ENCODE measurements at places on chromosomes 11 and 22.

DNA sequence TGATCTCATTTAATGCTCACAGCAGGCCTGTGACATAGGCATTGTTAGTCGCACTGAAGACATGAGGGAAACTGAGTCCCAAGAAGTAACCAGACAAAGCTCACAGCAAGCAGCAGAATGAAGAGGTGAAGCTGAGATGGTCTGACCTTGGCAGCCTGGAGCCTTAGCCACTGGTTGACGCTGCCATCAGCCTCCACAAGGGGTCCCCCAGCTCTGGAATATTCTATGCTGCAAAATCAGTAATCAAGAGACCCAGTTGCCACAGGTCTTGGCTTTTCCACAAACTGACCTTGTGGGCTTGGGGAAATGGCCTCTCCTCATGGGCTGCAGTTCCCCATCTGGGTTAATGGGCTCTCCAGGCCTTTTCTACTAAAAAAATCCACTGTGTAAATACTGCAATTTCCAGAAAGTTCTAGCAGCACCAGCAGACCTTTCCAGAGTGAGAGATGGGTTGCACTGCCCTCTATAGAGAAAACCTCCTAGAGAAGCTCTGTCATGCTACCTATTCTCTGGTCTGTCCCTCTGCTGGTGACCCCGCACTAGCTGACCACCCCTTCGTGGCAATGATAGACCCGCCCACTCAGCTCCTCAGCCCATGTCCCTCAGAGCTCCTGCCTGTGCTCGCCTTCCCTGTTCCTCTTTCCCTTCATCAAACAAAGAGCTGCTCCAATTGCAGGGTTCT, 22.6 kb upstream of the ISX start:
- no peak for DNase-seq

DNA sequence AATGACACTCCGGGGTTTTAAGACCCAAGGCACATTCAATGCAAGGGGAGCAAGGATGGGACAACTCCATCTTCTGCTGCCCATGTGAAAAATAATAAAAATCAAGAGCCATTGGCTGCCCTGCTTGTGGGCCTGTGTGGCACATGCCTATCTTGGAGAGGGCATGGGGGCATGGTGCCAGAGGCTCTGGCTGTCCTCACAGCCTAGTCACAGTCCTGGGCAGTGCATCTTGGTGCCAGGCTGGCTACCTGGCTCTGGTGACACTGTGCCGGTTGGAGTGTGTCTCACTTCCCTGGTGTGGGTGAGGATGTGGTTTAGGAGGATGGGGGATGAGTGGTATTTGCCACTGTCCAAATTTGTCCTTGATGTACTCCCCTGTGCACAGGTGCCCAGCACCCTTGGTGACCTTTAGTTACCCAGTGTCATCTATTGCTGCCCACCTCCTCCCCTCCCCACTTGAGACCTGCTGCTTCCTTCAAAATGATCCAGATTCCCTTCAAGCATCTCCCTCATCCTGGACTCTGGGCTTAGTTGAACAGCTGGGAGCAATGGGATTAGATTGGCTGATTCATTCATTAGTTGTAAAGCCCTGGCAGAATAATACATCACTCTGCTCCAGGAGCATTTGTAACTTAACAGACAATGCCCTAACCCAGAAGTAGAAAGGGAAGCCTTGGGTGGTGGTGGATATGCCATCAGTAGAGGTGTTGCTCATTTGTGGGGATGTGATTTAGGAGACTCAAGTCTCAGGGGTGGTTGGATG, 4.6 kb downstream of the TMEM86A start:
- DNase-seq, result no peak

DNA sequence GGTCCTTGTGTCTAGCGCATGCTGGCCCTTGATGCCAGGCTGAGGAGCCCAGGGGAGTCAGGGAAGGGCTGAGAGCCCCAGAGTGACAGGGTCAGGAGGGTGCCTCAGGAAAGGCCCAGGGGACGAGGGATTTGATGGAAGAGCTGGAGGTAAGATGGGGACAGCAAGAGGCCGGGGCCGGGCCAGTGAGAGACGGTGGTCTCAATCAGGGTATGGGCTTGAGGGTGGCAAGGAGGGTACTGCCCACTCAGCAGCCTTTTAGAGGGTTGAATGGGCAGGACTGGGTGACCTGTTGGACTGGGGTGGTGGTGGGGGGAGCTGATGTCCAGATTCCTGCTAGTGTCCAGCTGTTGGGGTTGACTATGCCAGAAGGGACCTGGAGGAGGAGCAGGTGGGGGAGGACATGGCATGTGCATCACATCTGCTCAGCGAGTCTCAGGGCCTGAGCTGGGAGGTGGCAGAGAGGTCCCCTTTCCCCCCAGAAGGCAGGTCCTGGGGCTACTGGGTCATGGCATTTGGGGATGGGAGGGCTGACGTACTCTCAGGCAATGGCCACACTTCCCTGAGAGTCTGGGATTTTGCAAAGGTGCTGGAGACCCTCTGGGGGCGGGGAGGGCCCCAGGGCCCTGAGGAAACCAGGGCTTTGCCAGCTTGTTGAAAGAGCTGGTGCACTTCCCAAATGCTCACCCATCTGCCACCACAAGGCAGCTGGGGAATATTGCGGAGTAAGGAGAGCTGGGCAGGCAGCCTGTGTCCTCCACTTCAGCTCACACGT, 18.4 kb downstream of the MYO7A start:
- DNase-seq, result no peak

DNA sequence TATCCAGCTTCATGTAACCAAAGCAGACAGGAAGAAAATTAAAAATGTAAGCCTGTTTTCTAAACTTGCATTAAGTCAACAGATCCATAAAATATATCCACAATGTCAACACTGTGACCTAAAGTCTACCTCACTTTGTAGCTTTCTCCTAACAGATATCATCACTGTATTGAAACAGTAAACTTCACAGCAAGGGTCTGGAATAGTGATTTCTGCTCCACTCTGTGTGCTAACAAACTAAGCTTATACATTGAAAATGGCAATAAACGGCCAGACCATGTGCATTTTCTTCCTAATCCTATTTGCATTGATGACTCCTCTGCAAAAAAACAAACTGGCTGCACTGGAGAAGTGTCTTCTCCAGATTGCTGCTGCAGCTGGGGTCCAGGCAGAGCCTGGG, 26.8 kb downstream of the CADM1 start:
- DNase-seq, result no peak

DNA sequence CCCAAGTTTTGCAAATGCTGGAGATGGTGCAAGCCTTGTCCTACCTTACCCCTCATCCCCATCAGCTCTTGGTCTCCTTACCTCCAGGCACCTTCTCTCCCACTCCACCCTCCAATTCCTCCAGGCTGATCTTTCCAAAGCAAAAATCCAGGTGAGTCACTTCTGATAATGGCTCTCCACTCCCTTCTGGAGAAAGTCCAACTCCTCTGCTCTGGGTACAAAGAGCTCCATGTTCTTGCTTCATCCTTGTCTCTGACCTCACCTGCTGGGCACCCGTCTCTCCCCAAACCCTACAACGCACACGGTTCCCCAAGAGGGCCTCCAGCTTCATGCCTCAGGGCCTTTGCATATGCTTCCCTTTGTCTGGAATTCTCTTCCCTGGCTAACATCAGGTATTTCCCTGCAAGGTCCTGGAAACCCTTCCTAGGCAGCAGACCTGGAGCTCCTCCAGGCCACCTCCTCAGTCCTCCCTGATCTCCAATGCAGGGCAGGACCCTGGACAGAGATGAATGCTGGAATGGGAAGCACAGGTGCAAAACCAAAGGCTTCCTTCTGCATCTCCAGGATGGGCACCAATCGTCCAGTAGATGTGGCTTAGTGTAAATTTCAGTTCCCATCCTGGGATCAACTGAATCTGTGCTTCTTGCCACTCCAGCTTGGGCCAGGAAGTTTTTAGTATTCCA, 22.7 kb downstream of the IFT27 start:
- DNase-seq, result peak; percentile 7

DNA sequence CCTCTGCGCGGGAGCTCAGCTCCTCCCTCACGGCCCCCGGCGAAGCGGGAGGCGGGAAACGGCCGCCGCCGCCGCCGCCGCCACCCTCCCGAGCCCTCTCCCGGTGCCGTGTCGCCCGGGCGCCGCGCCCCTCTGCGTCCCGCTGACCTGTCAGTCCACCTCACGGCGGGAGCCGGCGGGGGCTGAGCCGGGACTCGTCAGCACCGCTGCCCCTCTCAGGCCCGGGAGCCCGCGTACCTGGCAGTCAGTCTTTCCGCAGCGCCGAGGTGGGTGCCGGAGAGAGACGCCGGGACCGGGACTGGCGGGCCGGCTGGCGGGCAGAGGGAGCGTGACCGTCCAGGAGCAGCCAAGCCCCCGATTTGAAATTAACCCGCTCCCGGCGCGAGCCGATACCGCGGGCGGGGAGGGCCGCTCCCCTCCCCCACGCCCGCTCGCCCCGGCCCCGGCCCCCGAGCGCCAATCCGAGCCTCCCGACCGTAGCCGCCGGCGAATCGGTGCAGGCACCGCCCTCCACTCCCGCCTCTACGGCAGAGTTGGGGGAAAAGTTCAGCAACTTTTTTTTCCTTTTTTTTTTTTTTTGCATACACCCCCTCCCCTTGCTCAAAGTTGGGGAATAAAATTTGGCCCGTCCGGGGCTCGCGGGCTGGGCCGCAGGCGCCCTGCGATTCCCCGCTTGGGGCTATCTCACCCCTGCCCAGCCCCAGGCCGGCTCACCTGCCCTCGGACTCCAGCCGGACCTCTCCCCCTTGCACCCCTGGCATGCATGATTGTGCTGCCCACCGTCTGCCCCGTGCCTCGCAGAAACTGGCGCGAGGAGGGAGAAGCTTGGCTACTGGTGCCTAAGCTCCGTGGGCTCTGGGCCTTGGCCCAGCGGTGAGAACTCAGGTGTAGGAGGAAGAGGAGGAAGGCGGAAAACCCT, 774 bp upstream of the E2F8 start:
- peak; percentile 52 for DNase-seq

DNA sequence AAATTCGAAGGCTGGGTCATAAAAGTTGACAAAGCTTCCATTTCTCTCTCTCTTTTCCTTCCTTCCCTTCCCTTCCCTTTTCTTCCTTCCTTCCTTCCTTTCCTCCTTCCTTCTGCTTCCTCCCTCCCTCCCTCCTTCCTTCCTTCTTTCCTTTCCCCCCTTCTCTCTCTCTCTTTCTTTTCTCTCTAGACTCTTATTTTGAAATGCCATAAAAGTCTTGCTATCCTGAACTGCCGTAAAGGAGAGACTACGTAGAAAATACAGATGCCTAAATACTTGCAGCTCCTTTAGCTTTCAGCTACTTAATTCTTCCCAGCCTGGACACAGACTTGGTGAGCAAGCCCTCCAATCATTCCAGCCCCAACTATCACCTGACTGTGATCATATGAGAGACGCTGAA, 1644.4 kb downstream of the FAM181B start:
- DNase-seq, result no peak

- no peak for DNase-seq
Observed at GRCh38 chr11:128458321-128458720, 129.0 kb downstream of the ETS1 start.

GRCh38 chr11:46332568-46333393, 14.5 kb upstream of the DGKZ start:
- DNase-seq, result no peak

- no peak for DNase-seq
Observed at GRCh38 chr11:100872951-100873740, 186.1 kb downstream of the ARHGAP42 start.

DNA sequence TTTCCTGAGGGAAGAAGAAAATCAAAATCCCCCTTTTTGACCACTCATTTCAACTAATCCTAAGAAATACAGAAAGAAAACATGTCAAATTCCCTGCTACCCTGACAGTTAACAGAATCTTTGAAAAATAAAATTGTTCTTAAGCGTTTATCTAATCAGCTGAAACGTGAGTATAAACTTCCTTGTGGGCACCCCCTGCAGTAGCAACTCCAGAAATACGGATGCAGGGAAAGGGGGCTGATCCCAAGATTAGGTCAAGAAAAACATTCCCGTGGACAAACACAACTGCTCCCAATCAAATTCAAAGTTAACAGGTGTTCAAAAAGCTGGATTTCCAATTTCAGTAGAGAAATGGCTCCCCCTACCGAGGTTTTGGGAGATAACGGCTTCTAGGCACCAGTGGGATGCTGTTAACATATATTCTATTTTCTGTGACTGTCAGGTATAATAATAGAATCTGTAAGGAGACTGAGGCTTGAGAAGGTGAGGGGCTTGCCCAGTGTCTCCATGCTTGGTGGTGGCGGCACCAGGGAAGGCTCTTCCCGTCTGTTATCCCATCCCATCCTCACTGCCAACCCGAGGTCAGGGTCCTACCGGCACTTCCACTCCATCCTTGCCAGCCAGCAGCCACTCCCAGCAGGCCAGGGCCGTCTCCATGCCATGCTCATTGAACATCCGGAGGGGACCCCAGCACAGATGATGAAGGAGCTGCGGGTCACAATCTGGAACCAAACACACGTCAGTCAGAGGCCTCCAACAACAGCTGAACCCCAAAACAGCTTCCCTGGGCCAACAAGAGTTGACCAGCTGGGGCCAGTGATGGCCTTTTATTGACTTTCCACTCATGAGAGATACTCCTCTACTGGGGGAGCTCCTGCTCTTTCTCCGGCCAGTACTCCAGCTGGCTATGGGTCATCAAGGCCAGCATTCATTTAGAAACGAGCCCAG, 32.0 kb upstream of the SERPIND1 start:
- DNase-seq, result peak; percentile 32

DNA sequence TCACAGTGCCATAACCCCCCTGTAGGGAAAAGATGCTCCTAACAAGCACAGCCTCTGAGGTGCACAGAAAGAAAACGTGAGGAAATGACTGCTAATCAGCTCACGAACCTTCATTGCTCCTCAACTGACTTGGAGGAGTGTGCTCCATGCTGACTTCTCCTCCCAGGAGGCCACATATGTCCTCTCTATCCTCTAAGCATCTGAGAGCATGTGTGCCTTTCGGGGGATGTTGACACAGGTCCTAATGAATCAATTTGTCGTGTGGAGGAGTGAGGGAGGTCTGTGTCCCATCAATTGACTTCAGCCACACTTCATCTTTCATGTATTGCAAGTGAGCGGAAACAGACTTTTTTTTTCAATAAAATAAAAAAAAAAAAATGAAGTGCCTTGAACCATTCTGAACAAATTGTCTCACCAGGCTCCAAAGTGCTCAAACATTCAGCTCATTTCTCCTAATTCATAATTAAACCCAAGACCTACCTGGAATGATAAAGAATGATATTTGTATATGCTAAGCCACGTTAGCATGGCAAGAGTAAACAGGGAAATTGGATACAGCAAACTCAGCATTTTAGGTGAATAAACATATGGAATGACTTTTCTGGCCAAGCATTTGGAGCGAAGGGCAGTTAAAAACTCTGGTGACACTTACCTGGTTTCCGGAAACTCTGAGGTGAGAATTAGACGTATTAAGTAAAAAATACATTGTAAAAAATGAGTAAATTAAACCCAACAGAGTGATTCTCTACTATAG, 317.6 kb upstream of the FAT3 start:
- DNase-seq, result no peak

DNA sequence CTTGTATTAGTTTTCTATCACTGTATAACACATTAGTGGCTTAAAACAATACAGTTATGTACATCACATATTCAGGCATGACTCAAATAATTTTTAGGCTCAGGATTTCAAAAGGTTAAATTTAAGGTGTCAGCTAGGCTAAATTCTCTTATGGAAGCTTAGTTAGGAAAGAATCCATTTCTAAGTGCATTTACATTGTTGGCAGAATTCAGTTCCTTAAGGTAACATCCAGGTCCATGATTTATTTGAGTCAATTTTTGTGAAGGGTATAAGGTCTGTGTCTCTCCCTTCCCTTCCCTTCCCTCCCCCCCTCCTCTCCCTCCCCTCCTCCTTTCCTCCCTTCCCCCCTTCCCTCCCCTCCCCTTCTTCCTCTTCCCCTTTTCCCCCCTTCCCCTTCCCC, 399.0 kb upstream of the CNTN5 start:
- no peak for DNase-seq

Measured in HAP-1 (cell line).